ENCODE measurements at places on chromosomes 12 and 14.

DNA sequence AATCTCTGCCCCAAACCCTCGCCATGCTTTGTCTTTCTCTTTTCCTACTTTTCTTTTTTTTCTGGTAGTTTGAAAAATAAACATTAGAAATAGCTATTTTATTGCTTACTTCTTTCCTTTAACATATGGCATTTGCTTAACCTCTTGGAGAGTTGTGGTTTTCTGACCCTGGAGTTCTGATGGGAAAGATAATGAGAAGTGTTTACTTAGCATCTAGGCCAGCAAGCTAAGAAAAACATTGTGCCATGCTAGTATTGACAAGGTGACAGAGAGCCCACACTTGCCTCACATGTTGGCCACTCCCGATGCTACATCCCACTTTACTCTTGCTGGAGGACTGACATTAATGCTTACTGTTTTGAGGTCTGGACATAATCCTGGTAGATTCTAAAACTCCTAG lies 886.2 kb downstream of the DIO2 start:
- no peak for DNase-seq

GRCh38 chr14:71688576-71688975 lies 243.7 kb upstream of the RGS6 start:
- no peak for DNase-seq

DNA sequence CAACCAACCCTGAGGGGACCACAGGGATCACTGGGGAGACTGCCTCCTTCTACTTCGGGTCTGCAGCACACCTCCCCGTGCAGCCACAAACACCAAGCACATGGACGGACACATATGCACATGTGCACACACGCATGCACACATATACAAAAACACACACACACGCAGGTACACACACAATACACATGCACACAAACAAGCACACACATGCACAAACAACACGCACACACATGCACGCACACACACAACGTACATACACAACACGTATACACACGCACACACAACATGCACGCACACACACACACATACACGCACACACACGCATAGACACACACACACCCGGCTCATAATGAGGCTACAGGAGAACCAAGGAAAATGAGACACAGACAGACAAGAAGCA lies 203.6 kb downstream of the DPF3 start:
- DNase-seq, result no peak

GRCh38 chr12:124517260-124518050 lies 50.0 kb downstream of the NCOR2 start:
- no peak for DNase-seq

DNA sequence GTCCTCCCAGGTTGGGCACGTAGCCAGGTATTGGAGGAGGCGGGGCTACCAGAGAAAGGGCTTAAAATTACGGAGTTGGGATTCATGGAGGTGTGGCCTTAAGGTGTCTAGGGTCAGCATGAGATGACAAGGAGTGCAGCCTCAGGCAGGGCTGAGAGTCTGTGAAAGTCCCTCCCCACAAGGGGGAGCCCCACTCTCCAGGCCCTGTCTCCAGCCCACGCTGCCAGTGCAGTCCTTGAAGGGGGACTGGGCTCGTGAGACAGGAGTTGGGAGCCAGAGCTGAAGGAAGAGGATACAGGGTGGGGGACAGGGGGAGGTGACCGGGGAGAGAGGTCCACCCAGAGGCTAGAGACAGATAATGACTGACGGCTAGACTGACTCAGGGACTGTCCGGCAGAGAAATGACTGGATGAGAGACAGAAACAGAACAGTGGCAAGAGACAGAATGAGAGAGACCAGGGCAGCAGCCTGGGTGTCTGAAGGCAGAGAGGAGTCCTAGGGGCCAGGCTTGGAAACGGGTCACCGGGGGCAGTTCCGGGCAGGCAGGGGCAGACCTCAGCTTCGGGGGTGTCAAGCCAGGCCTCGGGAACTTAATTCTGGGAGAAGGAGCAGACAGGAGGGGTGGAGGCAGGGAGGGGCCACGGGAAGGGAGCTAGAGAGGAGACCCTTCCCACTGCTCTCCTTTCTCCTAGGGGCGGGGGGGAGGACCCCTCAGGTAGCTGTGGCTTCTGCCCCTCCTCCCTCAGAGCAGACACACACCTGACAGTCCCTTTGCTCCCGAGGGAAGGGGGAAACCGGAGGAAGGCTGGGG lies 970 bp downstream of the CDH24 start:
- DNase-seq, result peak; percentile 74

- no peak for DNase-seq
Measured at GRCh38 chr14:77738559-77739250, 22.3 kb downstream of the SNW1 start.

DNA sequence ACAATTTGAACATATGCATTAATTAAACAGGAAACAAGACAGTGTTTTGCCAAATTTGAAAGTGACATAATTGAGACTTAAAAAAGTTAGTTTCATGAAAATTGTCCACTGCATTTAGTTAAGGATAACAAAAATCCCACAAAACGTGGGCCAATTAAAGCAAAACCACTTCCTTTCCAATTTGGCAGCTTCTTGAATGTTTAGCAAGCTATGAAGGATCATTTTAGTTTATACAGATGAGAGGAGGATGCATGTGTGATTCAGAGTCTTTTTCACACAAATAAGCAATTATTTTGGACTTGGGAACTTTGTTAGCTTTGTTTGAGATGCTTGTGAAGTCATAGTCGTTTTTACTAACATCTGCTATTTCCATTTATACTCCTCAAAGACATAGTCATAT lies 109.6 kb downstream of the ATXN7L3B start:
- DNase-seq, result no peak

DNA sequence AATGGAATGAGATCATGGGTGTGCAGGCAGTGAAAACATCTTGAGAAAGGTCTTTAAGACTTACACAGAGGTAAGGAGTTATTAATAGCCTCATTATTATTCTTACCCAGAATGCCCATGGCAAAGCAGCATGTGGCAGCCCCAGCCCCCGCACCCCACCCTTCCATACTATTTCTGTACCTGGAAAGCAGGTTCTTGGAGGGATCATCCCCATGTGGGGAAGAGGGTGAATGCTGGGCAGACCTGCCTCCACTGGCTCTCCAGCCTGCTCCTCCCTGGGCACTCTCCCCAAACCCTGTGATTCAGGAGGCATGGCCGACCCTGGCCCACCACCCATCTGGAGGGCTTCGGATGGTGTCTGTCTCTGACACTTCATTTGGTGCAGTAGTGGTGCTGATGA lies 28.3 kb downstream of the NPC2 start:
- no peak for DNase-seq

GRCh38 chr14:51566831-51567582 lies 84.7 kb upstream of the FRMD6 start:
- no peak for DNase-seq

GRCh38 chr14:61503167-61503801 lies 181.9 kb downstream of the PRKCH start:
- DNase-seq, result no peak

DNA sequence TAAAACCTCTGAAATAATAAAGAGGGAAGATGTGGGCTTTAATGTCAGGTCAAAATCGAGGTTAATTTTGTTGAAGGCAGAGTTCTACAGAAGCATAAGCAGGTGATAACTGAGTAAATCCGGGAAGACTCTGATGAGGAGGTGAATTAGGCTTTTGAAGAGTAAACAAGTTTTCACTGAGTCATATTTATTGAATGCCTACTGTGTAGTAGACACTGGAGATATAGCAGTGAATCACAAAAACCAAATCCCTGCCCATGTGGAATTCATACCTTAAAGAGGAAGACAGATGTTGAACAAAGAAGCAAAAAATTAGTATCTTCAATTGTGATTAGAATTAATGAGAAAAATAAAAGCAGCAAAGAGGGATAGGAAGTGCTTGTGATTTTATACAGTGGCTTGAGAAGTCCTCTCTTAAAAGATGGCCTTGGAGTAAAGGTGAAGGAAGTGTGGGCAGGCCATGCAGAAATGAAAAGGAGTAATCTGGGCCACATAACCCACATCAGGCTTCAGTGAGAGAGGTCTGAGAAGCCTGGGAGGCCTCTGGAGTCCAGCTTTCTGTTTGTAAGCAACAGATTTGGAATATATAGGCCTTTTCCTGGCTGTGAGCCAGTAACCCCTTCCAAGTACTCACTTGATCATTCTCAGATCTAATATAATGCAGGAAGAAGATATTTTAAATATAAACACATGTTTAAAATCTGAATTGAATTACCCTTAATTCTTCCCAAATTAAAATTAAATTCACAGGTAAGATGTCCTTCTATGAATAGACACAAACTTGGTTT lies 46.7 kb downstream of the BHLHE41 start:
- no peak for DNase-seq

DNA sequence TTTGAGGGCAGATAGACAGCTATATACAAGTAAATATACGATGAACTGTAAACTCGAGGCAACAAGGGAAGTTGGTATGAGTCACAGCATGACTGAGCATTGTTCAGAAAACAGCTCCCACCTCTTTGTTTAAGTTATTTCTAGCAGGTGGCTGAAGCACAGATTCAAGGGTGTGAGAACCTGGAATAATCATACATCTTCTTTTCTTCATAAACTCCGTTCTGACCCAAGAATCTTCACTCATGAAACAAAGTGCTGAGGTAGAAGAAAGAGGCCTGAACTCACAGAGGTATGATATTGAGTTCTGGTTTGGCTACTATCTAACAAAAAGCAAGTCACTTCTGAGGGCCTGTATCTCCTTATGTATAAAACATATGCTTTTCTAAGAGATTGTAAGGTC lies 364.1 kb upstream of the KITLG start:
- DNase-seq, result no peak

GRCh38 chr12:79842630-79843029 lies 92.3 kb downstream of the PPP1R12A start:
- DNase-seq, result no peak

DNA sequence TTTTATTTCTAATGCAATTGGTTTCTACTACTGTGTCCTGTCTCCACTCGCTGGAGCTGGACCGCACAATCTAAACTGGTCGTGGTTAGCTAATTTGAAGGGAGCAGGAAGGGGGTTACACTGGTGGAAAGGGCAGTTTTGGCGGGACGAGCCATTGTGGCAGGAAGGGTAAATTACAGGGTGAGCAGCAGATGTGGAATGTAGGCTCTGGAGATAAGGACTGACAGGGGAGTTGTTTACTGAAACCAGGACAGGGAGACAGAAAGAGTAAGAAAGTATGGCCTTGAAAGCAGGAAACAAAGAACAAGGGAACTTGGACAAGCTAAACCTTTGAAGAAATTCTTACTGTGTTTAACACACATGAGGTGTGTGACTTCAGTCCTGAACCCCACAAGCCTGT lies 147.8 kb downstream of the ATXN7L3B start:
- DNase-seq, result no peak

DNA sequence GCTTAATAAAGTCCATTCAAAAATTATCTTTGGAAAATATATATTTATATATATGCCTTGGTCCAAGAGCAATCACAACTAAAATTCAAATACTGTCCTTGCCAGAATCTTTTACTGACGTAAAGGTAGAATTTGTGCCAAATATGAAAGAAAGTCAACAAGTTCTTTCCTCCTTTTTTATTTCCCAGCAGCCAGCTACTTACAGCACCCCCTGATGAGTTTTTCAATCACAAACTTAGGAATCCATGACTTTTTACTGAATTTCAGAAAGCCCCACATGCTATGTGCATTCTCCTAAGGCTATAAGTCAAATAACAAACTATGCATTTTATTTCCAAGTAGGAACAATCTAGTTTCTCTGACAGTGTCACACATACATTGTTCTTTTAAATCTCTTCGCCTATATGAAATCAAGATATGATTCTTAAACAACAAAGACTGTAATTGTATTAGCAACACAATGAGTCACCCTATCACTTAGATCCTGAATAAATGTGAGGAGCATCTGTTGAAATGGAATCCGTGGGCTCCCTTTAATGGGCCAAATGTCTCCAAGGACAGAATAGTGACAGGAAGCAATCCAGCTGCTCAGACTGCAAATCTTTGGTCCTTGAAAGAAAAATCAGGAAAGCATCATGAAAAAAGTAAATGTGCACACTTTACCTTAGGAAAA lies 271.4 kb downstream of the DUSP6 start:
- no peak for DNase-seq

GRCh38 chr14:94062344-94062940 lies 18.6 kb downstream of the DDX24 start:
- no peak for DNase-seq

- DNase-seq, result no peak
Measured at GRCh38 chr12:19183121-19183838, 53.7 kb downstream of the PLEKHA5 start.

- no peak for DNase-seq
Measured at GRCh38 chr12:131923260-131923659, 5.8 kb upstream of the PUS1 start.

Measured in neural crest cell (in vitro differentiated cells).